Ecto neural progenitor cell (in vitro differentiated cells): ENCODE measurements at places on chromosomes 1 and 21.

- no peak for DNase-seq
These were observed 110.5 kb downstream of the COLGALT2 start for GRCh38 chr1:183926983-183927382.

DNA sequence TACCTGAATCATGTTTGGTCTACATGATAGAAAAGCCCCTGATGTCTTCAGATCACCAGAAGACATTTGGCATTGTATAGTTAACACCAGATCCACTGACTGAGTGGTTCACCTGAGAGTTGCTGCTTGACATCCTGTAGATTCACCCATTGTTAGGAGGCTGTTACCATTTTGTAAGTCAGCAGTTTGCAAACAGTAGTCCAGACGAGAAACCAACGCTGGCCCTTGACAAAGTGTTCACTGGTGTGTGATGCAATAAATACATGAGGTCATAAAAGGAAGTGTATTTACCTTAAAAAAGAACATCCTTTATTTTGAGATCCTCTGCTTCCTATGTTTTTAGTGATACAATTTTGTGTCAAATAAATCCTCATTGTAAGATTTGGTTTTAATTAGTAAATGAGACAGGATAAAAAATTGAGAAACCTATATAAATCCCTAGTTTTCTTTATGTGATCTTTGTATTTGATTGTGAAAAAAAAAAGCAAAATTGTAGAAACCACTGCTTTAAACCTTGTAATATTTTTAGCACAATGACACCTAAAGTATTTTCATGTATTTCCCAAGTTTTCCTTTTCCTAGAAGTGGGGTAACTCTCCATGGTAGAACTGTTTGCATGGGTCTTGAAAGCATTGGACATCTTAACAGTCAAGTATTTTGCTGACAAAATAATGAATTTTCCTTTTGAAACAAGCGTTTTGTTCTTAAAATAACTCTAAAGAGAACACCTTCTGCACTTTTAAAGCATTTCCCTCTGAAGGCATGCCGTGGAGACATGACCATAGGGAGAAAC, 204.3 kb downstream of the FGGY start:
- DNase-seq, result no peak

- DNase-seq, result peak; percentile 18
These were observed 63.7 kb upstream of the AJAP1 start for GRCh38 chr1:4590756-4591155.

- DNase-seq, result no peak
These were observed 150.6 kb downstream of the GABPA start for GRCh38 chr21:25885405-25885804.

DNA sequence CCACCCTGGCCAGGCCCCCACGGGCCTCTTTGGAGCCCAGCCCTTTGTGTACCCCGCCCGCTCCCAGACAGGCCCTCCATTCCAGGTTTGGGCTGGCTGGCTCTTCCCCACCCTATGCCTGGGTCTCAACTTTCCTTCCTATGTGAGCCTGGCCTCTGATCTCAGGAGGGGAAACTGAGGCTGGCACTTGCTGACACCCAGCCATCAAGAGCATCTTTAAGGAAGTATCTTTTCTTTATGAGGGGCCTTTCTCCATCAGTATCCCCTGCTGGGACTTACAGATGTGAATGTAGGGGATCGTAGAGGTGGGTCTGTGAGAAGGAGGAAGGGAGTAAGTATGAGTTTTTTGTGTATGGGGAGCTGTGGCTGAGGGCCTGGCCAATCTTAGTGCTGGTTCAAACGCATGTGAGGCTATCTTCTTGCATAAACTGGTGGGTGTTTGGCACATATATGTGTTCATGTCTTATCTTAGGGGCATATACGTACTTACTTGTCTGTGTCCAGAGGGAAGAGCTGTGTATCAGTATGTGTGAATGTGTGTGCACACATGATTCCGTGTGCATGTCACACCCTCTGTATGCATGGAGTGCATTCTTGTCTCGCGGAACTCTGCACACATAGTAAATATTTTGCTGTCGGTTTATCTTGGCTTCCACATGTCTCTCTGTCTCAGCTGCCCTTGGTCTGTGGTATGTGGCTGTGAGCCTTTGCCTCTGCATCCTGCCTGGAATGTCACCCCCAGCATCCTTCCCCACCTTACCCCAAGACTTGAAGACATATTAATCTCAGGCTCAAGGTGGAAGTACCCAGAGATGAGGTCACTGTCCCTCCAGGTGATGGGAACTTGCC, 5.4 kb downstream of the NECTIN4 start:
- DNase-seq, result no peak

- DNase-seq, result peak; percentile 35
These were observed 43.8 kb downstream of the C1orf198 start for GRCh38 chr1:230824551-230824918.

- DNase-seq, result no peak
These were observed 5.8 kb downstream of the ROR1 start for GRCh38 chr1:63779338-63780211.

DNA sequence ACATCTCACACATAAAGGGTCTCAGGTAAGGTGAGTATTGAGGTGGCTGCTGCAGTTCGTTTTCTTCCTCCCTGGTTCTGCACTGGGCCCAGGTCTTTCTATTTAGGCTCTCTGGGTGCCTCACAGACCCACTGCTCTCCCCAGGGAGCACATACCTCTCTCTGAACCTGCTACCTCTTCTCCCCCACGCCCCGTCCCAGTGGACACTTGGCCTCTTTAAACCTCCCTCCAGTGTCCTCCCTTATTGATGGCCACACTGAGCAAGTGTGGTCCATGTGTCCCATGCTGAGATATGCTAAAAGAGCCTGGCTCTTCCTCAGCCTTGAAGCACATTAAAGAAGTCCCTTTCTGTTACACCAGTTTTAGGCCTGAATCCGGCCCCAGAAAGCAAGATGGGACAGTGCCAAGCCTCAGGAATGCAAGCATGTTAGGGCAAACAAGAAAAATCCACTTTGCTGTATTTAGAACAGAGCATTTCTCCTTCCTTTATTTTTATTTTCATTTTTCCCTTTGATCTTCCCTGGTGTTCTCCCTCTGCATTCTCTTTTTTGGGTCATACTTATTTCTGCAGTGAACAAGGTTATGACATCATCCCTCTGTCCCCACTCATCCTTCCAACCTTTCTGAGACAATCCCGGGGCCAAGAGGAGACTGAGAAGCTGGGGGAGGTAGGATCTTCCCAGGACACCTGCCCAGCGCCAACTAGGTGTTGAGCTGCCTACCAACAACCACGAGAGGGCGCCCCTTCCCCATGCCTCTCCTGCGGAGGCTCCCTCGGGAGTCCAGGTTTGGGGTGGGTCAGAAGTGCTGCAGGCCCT, 5.0 kb upstream of the CHI3L2 start:
- DNase-seq, result peak; percentile 87

DNA sequence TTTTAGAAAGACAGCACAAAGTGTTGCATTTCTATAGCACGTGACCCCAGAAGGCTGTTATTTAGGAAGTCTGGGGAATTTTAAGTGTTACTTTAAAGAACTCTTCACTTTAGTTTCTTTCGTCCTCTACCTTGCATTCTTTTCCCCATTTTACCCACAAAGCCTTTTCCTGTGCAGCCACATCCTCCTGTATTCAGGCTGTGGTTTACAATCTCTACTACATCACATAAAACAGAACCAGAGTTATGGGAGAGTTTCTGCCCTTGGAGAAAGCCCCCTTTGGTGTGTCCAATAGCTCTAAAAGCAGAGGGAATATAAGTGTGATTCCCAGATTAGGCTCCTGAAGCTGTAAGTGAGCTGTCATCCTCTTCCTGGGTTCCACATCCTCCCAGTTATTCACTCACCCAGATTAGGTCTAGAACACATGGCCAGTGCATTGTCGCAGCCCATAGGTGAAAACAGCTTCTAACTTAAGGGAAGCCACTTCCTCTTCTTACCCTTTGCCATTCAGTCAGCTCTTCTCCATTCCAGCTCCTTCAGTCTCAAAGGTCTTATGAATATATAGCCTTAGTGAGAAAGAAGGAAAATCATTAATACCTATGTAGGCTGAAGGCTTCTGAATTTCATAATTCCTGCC, 171.1 kb downstream of the PIGK start:
- DNase-seq, result peak; percentile 9

DNA sequence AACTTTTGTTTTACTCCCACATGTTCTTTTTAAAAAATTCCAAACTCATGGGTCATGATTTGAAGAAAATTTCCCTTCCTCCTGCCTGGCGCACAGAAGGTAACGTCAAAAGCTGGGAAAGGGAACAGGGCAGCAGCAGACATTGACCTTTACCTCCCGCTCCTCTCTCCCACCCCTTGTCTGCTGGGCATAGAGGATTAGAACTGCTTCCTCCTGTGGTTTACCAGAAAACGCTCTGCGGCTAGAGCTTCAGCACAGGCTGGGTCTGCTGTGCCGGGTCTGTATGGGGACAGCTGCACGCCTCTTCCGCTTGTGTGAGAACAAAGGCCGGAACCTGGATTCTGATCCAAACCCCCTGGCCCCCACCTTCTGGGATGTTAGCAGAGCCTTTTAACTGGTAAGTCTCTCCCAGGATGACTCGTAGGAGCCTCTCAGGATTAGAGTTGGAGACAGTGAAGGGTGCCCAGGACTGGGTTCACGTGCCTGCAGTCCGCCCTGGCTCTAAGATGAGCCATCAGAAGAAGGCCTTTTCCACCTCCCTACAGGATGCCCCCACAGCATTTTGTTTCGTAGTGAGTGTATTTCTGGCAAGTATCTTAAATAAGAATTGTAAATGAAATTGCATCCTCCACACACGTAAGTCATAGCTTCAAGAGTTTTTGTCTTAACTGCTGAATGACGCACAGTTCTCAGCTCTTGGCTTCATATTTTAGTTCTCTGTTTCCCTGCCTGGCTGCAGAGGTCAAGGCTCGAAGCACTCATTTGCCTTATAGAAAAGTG, 5.2 kb downstream of the H6PD start:
- no peak for DNase-seq

GRCh38 chr1:206911064-206911663, 10.6 kb downstream of the FCMR start:
- no peak for DNase-seq

DNA sequence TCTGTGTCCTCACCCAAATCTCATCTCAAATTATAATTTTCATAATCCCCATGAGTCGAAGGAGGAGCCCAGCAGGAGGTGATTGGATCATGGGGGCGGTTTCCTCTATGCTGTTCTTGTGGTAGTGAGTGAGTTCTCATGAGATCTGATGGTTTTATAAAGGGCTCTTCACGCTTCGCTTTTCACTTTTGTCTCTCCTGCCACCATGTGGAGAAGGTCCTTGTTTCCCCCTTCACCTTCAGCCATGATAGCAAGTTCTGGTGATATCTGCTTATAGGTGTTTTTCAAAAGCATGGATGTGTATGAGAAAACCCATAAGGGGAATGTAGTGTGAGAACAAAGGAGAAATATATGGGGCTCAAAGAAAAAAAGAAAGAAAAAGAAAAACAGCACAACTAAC, 405.9 kb upstream of the RGS18 start:
- no peak for DNase-seq

DNA sequence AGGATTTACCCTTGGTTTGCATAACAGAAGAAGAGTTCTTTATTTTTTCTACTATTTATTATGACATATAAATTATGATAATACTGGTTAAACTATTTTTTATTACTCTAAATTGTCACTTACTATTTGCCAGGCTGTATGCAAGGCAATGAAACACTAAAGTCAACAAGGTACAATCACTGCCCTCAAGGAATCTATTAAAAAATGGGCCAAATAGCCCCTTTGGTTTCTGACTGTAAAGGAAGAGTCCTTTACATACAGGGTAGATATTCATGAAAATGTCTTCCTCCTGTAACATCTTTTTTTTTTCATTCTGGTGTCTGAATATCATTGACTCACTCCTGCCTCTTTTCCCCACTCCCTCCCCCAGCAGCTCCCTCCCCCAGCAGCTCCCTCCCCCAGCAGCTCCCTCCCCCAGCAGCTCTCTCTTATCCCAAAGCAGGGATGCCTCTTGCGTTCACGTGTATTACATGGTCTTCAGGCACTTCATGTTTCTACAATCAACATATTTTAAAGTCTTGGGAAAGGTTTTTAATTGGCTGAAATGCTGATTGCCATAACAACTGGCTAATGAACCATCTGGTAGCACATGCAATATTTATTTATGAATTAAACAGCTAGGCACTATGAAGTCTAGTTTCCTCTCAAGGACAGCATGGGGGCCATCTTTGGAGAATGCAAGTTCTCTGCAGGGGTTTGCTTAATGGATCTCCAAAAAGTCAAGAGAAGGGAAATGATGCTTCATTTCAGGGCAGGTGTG, 400.4 kb upstream of the PLXNA2 start:
- DNase-seq, result no peak

DNA sequence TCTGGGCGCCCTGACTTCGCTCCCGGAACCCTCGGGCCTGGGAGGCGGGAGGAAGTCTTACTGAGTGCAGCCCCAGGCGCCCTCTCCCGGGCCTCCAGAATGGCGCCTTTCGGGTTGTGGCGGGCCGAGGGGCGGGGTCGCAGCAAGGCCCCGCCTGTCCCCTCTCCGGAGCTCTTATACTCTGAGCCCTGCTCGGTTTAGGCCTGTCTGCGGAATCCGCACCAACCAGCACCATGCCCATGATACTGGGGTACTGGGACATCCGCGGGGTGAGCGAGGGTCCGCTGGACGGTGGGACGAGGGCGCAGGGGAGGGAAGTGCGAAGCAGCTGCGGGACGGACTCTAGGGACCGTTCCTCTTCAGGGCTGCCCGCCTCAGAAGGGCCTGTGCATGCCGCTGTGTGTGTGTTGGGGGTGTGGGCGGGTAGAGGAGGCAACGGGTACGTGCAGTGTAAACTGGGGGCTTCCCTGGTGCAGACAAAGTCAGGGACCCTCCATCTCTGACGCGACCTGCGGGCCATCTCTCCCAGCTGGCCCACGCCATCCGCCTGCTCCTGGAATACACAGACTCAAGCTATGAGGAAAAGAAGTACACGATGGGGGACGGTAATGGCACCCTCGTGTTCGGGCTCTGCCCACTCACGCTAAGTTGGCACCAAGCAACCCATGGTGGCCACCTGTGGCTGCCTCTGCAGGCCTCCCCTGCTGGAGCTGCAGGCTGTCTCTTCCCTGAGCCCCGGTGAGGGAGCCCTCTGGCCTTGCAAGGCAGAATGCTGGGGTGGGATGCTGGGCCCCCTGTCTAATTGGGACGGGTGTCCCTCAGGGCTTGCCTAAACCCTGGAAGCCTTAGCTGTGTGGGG, at the start of gene GSTM1:
GSTM1 (plus strand) TSS at position 177 of the 859 bp plus-strand sequence; CDS start at position 234, 57 bp downstream.
- peak; percentile 75 for DNase-seq

DNA sequence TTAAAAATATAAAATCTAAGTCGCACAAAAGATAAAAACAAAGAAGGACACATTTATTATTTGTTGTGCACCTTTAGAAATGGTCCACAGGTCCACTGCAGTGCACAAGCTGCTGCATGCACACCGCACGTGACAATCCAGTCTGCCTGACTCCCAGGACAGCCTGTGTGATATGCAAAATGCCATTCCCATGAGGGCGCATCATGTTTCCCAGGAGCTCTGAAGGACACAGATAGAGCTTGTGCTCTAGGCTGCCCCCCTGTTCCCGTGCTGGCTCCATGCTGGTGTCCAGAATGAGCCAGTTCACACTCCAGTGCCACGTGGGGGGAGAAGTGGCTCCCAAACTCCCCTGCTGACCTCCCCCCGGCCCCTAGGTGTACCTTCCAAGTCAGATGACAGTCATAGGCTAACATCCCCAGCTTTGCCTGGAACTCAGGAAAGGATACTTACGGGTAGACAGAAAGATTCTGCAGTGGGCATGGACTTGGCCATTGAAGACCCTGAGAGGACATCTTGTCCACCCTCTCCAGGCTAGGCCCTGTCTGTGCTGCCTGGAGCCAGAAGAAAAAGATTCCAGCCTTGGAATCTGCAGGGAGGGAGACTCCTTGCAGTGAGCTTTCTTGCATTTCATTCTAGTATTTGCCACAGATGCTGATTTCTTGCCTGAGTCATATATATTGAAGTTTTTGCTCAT, 26.3 kb downstream of the RAB7B start:
- no peak for DNase-seq
